ENCODE measurements at places on chromosomes 6 and 20.

GRCh38 chr20:4122926-4123325 is 107.6 kb upstream of the RNF24 start:
- DNase-seq = no peak

DNA sequence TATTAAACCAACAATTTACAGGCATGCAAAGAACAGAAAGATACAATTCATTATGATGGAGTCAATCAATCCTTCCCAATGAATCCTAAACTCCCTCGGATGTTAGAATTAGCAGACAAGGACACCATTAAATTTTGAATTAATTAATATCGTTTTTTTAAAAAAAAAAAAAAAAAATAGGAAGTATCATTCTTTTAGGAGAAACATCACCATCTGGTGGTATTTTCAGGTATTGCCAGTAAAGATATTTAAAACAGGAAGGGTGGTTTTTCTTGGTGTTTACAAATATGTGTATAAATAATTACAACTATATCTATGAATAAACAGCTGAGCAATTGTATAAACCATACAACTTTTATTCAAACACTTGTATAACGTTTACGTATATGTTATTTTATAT is 564.4 kb downstream of the HAO1 start:
- no peak for DNase-seq

GRCh38 chr20:20606050-20606449 is 106.4 kb downstream of the RALGAPA2 start:
- DNase-seq = no peak

DNA sequence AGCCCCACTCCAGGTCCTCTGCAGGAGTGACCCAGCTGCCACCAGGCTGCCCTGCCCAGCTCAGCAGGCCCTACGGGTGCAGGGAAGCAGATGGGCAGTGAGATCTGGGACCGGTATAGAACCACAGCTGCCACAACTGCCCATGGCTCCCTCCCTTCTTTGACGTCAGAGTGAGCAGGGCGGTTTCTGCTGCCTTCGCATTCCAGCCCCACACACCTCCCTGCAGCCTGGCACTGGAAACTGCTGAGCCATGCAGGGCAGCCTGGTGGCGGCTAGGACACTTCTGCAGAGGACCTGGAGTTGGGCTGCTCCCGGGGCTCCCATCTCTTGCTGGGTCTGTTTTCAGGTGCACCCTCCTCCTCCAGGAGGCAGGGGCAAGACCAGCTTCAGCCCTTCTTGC is 101.6 kb upstream of the CD93 start:
- DNase-seq = no peak

DNA sequence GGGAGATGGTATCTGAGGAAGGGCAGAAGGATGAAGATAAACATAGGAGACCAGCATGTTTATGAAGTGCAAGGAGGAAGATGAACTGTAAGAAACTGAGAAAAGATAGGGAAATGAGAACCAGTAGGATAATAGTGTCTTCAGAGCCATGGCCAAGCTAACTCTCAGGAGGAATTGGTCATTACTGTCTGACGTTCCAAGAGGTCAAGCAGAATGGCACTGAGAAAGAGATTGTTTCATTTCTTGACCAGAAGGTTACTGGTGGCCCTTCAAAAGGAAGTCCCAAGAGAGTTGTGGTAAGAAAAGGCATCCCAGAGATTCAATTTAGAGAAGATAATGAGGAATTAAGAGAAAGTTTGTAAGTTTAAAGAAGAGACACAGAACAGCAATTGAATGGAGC is 47.5 kb downstream of the EYA4 start:
- DNase-seq = no peak

GRCh38 chr6:141026504-141026903 is 1106.2 kb upstream of the GJE1 start:
- DNase-seq = no peak

DNA sequence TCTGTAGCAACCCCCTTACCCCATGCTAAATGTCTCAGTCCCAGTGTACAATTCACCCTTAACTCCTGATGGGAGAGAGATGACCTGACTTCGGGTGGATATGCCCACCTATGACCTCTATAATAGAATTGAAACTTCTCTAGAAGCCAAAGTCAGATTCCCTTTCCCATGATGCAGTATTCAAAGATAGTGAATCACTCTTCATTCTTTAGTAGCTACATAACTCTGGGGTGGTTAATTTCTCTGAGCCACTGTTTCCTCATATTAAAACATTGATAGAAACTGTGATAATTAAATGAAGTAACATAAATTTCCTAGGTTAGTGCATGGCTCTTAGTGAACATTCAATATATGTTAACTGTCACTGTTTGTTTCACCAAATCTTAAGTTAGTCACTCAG is 500.4 kb downstream of the COL12A1 start:
- DNase-seq = no peak

- no peak for DNase-seq
These were observed 109.7 kb downstream of the BCAS1 start for GRCh38 chr20:53960579-53961272.

GRCh38 chr6:32105433-32105832 is 3.7 kb downstream of the TNXB start:
- DNase-seq = no peak

DNA sequence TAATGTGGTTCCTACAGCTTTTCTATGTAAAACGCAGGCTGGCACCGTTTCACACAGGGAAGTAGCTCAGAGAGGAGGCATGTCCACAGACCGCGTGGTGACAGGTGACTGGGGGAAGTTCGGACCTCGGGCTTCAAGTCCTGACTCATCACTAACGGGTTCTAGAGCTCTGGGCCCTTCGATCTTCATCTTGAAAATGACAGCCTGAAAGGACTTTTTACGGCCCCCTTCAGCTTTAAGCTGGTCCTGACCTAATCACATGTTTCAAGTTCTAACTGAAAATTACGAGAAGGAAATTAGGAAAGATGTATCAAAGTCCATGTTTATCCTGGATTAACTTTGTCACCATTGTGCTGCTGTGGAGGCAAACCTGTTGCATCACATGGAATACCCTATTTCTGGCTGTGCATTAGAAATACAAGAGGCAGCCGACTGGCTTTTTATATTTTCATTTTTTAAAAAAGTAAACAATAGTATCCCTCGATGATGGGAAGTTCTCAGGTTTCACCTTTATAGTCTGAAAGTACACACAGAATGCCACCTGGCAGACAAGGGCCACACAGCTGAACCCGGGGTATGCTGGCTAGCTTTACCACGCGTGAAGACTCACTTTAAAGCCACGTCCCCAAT is 2.0 kb downstream of the MAN1A1 start:
- no peak for DNase-seq

DNA sequence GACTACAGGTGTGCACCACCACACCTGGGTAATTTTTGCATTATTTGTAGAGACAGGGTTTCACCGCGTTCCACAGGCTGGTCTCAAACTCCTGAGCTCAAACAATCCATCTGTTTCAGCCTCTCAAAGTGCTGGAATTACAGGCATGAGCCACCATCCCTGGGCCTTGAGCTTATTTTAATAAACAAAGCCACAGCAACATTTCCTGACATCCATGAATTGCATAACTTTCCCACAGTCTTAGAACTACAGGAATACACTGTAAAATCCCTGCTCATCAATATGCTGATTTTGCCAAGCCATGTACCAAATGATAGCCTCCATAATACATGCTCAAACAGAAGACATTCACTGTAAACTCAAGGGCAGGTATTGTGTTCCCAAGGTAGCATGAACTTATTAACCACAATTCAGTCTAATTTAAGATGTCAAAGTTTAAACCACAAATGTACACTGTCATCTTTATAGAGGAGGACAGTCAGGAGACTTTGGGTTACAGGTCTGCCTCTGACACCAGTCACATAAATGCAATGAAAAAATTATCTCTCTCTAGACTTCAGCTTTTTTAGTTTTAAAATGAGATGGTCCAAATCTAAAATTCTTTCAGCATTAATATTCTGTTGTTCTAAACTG is 40.0 kb downstream of the NUDT3 start:
- DNase-seq = no peak

GRCh38 chr6:106149472-106150069 is 63.4 kb downstream of the PRDM1 start:
- no peak for DNase-seq

GRCh38 chr6:64736421-64736950 is 970.5 kb downstream of the EYS start:
- DNase-seq = no peak

- DNase-seq = no peak
These were observed 27.9 kb downstream of the ZNF334 start for GRCh38 chr20:46485431-46485830.

DNA sequence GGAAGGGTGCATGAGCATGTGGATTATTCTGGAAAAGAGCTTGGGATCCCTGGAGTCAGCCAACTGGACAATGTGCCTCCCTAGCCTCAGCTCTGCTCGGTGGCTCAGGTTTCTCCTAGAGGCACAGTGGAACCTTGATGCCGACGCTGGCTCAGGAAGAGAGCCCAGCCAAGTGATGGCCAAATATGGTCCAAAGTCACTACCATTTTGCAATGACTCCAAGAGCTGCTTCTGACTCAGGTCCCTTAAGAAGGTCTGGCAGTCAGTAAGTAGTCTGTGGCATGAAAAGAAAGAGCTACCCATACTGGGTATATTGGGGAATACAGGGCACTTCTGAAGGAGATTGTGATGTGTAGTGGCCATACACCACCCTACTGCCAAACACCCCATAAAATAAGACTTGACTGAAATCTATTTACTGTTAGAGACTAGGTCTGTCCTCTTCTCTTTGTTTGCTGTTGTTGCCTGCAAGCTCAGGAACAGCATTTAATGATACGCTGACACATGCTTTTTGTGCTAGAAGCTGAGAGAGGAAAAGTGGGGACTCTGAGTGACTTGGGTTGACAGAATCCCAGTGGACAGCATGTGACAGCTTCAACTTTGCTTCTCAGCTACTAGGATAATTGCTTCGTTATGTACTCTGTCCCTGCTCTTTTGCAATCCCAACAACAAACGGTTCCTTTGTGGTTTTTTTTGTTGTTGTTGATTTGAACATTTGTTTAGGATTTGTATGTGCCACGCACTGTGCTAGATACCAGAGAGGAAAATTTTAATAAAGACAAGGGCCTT is 30.3 kb upstream of the OGFRL1 start:
- DNase-seq = no peak

DNA sequence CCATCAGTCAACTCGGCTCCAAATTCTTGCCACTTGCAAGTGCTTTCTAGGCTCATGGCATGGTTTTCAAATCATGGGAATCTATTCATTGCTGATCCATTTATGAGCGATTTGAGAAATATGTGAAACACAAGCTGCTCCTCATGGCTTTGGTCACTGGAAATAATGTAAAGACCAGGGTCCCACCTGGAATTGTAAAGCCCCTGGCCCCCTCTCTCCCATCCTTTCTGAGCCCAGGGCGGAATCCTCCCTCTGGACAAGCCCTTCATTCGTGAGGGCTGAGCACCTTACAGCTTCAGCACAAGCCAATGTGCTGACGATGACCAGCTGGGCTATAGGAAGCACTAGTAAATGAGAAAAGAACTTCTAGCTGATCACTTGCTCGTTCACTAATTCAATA is 96.0 kb downstream of the RNASET2 start:
- no peak for DNase-seq

GRCh38 chr6:145080651-145081050 is 654.7 kb downstream of the EPM2A start:
- no peak for DNase-seq

DNA sequence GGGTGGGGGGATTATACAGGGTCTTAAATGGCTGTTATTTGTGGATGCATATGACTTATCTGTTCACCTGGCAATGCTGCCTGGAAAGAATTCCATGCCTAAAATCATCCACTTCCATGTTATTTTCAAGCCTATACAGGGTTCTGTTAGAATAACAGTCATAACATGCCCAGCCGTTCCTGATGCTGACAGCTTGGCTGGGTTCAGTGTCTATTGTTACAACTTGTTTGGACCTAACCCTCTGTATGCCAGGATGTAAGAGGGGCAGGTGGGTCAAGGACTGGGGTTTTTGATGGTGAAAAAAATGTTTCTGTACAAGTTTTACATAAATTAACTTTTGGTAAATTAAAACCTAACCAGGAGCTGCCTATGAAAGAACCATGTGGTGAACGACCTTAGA is 79.8 kb downstream of the GINS1 start:
- no peak for DNase-seq
